HCT116 (cell line): ENCODE measurements at places on chromosomes 1 and 21.

DNA sequence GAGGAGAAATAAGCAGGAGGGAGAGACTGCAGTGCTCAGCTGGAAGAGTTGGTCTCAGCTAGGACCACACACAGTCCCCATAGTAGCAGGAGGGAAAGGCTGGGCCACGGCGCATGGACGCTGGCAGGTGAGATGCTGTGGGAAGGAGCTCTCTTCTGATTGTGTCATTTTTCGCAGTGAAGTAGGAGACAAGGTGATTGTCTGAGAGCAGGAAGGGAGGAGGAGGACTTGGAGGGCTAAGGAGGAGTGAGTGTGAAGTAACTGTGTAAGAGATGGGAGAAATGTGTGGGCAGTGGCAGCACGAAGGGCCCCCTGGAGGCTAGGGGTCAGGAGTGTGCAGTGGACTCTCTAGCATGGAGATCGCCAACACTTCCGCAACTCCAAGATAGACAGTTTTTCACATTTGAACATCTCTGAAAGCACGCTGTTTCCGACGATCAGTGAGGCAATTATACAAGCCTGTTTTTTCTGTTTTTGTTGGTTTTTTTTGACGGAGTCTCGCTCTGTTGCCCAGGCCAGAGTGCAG is 26.4 kb upstream of the KCNC4 start:
- no peak for DNase-seq

- DNase-seq = no peak
Observed at GRCh38 chr1:242002072-242002471, 3.2 kb upstream of the MAP1LC3C start.

DNA sequence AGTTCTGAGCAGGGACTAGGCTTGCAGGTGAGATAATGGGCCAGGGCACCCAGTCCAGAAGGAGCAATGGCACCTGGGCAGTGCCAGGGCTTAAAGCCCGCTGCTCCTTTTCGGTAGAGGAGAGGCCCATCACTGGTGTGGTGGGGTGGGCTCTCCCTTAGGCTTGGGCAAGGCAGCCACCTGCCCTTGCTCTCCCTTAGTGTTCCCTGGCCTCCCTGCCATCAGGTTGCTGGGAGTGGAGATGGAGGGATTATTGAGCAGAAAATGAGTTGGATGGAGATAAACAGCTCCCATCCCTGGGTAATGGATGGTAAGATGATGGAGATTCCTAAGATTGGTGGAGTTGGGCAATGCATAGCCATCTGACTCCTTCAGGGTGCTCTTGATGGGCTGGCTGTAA is 7.9 kb downstream of the MYOG start:
- no peak for DNase-seq

GRCh38 chr1:242728696-242729095 is 204.2 kb upstream of the PLD5 start:
- DNase-seq = no peak

DNA sequence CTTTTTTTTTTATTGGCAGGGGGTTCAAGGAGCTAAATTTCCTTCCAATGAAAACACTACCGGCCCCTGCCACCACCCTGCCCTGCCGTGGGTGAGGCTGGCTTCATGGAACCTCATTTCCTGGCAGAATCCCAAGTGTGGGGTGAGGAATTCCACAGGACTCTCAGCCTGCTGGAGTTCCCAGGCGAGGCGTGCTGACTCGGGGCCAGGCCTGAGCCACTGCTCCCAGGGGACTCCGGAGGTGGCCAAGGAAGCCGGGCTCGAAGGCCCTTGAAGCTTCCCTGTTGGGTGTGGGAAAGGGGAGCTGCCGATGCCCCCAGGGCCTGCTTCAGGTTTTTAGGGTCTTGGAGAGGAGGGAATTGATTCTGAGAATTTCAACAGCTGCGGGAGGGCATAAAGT is 95.3 kb upstream of the ACTRT2 start:
- DNase-seq = no peak

DNA sequence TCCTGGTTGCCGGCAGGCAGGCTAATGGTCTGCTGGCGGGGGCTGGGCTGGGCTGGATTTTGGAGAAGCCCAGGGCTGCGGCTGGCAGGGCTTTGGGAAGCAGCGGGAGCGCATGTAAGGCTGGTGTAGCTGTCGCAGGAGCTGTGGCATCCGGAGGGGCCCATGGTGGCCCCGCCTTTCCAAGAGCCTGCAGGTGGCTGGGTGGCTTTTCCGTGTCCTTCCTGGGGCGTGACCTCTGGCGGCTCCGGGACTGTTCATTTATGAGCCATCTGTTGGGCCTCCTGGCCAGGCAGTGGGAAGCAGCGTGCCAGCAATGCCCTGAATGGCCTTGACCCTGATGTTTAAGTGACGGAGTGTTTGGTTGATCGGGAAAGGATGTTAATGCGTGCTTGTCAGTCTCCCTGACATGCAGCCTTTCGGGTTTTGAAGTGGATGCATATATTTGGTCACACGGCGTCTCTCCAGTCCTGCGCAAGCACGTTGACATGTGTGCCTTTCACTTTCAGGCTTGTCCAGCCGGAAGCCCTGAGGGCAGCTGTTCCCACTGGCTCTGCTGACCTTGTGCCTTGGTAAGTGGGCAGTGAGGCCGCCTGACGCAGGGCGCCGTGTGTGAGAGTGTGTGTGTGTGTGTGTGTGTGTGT is 38.5 kb downstream of the AGPAT3 start:
- no peak for DNase-seq

- DNase-seq = no peak
Observed at GRCh38 chr1:33738976-33739375, 124.9 kb upstream of the HMGB4 start.

GRCh38 chr1:44227211-44227610 is 13.9 kb downstream of the DMAP1 start:
- no peak for DNase-seq

DNA sequence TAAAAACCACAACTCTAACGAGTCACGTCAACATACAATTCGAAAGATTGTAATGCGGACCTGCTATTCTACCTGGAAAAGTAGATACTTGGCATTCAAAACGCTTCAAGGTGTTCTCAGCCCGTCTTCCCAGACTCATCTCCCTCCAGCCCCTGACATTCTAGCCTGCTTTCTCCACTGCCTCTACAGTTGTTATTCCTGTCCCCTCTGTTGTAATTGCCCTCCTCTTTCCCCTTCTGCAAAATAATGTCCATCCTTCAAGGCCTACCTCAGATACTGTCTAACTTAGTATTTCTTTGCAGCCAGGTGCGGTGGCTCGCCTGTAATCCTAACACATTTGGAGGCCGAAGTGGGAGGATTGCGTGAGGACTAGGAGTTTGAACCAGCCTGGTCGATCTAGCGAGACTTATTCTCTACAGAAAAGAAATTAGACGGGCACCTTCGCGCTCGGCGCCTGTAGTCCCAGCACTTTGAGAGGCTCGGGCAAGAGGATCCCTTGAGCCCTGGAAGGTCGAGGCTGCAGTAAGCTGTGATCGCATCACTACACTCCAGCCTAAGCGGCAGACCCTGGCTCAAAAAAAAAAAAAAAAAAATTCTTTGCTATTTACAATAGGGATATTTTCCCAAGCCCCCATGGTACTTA is 756 bp upstream of the RBM34 start:
- no peak for DNase-seq

- no peak for DNase-seq
Observed at GRCh38 chr1:75954586-75954985, 22.4 kb upstream of the ASB17 start.

DNA sequence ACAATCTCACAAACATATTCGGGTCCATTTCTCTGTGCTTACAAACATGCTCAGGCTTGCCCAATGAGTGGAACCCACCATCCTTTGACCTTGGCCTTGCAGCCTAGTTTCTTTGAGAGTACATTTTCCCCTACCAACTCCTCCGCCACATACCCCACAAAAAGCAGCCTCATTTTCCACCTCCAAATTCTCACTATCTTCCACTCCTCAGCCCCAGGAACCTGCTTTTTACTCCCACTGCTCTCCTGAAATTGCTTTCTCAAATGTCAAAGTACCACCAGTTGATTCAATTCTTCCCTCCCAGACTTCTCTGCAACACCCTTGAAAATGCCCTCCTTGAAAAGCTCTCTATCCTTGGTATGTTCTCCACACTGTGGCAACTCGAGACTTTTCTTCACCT is 103.8 kb downstream of the RUNX1 start:
- DNase-seq = no peak

DNA sequence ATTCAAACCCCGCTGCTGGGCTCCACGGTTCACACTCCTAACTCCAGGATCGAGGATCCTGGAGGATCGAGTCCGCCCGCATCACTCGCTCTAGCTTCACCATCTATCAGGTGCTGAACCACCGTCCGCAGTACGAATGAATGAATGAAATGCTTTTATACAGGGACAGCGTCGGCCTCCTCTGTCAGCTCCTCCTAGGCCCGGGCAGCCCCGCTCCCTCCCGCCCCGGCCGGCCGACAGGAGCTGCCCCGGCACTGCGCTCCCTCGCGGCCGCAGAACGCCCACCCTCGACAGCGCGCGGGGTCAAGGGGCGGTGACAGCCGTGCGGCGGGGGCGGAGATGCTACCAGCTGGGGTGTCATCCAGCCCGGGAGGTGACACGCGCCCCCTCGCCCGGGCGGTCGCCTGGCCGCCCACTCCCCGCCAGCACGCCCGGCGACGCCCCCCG is 520 bp downstream of the ZBTB17 start:
- no peak for DNase-seq

GRCh38 chr21:34802180-34802899 is 133.5 kb downstream of the CLIC6 start:
- DNase-seq = no peak

DNA sequence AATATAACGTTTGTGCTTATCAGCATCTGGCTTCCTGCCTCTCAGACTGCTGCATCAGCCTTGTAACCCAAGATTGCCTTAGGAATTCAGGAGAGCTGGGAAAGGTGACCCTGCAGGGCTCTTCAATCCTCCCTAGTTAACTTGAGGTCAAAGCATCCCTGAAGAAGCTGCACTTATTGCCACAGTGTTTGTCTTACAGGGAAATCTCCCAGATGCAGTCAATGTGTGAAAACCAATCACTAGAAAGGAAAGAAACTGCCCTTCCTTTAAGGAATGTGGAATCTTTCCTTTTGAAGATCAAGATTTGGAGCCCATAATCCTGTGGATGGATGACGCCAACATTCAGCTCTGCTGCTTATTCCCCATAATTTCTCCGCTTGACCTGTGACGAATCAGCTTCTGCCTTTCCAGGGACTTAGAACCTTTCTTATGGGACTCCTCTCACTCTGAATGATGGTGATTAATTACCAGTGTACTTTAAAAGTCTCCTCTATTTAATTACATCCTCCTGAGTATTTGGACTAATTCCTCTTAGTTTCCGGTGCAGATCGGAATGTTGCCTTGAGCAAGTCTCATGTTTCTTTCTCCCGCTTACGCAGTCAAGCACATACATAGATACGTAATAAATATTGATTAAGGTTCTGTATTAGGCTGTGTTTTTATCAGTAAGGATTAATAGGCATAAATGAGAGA is 14.4 kb downstream of the ADAMTS5 start:
- DNase-seq = no peak

- DNase-seq = no peak
Observed at GRCh38 chr1:157984469-157984868, 9.0 kb upstream of the KIRREL1 start.

- DNase-seq = no peak
Observed at GRCh38 chr1:115811140-115811828, 29.6 kb downstream of the NHLH2 start.

DNA sequence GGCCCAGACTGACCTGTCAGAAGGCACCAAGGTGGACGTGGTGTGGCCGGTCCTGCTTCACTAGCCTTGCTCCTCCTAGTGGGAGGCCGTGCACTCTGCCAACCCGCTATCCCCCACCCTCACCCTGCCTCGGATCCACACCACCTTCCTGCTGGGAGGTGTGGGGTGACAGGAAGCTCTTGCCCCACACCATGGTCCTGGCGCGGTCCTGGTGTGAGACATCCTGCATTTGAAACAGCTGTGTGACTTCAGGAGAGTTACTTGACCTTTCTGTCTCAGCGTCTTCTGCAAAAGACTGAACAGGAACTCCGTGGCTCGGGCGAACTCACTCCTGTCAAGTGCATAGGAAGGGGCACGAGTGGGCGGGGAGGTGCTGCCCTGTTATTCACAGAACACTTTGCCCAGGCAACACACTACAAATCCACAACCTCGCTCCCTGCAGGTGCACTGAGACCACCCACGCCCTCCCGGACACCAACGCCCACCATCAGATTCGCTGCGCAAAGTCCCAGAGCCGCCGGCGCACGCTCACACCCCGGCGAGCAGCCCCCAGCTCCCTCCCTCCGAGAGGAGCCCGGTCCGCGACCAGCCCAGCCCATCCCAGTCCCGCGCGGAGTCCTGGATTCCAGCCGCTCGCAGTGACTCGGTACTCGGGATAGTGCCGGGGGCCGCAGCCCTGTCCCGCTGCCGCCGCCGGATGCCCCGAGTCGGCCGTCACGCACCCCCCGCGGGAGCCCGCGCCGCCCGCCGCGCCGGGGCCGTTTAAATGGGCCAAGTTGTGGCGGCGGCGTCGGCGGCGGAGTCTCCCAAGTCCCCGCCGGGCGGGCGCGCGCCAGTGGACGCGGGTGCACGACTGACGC is at the start of gene SAMD11:
TSS of gene SAMD11 (plus strand) at position 793 of the 860 bp plus-strand sequence. CDS start 509 bp downstream, outside the sequence.
- DNase-seq = peak; percentile 54

DNA sequence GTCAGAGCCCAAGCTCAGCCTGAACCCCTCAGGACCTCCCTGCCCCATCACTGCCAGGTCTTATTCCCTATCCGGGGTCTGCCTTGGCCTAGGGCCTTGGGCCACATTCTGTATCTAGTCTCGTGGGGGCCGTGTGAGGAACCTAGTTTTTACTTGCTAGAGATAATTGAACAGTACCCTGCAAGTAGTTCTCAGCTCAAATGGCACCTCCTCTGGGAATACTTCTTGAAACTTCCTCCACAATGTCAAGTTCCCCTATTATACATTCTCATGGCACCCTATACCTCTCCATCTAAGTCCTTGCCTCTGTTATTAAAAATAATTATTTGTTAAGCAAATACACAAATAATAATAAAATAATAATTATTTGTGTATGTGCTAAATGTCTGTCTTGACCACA is 32.9 kb upstream of the CSF1 start:
- DNase-seq = no peak

DNA sequence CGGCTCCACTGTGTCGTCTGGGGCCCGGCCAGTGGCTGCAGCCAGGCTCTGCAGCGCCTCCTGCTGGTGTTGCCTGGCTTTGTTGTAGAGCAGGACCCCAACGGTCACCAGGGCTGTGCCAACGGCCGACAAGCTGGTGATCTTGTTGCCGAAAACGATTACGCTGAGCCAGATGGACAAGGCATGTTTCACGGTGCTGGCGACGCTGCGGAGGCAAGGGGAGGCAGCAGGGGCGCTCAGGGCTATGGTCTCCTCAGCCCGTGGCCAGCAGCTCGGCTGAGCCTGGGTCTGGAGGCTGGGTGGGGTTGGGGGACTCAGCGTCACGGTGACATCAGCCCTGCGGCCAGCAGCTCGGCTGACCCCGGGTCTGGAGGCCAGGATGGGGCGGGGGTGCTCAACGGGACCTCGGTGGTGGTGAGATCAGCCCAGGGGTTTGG is 7.0 kb upstream of the CDK11B start:
- no peak for DNase-seq
